ENCODE measurements at places on chromosomes 11 and 22. TPM values are rescaled to one million over a fixed set of nuclear protein-coding genes. Genes with fewer than 3 reads are reported as not detected.

OLFML1 gene
- total RNA-seq, result 2.8 TPM

RAB39A gene
- 0.77 TPM for total RNA-seq

KRTAP5-8 gene
- total RNA-seq, result 0.35 TPM

TBC1D10A gene
- 34.3 TPM for total RNA-seq

COMMD9 gene
- 55.9 TPM for total RNA-seq

MYOD1 gene
- total RNA-seq, result not detected

DNA sequence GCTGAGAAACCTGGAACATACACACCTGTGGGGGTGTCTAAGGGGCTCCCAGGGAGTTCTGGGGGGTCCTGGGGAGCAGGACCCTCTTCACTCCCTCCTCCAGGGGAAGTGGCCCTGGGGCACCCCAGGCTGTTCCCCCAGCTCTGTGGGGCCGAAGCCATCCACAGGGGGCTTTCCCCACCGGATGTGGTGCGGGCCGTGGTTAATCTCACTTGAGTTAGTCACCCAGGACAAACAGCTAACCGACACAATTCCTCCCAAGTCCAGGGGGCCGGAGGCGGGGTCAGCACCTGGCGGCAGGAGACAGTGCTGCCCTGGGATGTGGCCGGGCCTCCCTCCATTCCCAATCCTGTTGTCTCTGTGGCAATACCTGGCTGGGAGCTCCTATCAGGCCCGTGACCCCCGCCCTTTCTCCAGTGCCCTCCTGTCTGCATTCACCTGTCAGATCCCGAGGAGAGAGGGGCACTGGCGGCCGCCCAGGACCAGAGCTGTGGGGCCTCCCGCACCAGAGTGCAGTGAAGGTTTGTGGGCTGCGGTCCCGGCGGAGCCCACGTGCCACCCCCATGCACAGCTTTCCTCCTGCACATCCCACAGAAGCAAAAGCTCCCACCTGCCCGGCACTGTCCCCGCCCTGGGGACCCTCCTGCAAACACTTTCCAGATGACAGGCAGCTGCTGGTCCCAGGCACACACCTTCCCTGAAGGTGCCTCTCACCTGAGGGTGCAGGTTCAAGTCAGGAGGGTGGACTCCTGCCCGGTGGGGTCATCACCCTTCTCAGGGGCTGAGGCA lies 5.2 kb upstream of the MUC5AC start:
- no peaks in the 10 kb centered on the region for H3K27me3 ChIP-seq
- H3K4me1 ChIP-seq, result no peaks in the 10 kb centered on the region
- no peak overlapping the region for H3K4me3 ChIP-seq
- no peak for DNase-seq

DNA sequence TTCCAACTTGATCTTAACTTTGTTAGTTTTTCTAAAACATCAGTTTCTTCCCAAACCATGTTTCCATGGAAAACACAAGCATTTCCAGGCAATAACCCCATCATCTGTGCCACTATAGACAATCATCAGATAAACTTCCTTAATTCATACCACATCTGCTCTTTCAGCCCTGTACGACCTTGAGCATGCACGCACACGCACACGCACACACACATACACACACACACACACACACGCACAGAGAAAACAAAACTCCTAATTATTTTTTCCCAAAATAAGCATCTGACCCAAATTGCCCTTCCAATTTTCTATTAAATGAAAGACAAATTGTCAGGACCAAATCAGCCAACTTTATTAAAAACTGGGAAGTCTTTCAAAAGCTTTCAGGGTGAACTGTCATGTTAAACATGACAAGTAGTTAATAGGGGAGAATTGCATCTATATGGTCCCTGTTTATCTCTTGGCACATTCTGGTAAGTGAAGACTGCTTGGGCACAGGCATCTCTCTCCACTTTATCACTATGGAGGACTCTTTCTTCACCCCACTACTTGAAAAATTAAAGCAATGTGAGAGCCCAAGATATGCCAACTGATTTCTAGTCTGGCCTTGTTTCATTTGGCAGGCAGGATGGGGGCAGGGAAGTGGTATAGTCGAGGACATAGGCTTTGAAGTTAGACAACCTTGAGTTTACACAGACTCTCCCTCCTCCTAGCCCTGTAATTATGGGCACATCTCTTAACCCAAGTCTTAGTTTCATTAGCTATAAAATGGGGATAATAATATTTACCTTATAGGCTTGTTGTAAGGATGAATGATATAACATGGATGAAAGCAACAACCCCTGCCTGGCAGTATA lies 15.1 kb downstream of the ADM start:
- H3K4me3 ChIP-seq, result no peak overlapping the region
- no peaks in the 10 kb centered on the region for H3K4me1 ChIP-seq
- H3K36me3 ChIP-seq, result no peaks in the 10 kb centered on the region
- DNase-seq, result no peak
- no peak overlapping the region for H3K27ac ChIP-seq

DNA sequence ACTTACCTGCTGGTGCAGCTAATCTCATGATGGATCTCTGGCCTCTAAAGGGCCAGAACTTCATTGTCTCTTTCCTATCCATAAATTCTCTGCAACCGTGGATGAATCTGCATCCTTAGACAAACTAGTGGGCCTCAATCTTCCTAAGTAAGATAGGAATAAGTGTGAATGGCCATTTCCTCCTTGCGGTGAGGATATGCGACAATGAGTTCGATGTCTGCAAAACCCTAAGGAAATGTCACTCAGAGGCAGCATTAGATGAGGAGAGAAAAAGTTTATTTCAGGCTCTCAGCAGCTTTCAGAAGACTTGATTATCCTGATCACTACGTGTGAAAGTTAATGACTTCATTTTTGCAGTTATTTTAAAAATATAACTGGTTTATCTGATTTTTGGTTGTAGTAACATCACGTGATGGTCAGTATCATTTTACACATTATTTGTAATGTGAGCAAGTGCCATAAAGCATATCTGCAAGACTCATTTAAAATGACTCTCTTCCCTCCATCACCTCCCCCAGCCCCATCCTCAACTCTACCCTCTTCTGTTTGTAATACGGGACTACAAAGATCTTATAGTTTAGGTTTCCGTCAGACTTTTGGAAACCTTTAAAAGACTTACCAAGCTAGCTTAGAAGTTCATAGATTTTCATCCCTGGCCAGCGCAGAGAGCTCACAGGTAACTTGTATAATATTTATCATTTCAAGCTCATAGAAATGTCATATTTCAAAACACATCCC lies 10.2 kb downstream of the GRAP2 start:
- H3K27me3 ChIP-seq, result peaks cover 4% of the 10 kb centered on the region
- H3K4me3 ChIP-seq, result no peak overlapping the region
- H3K36me3 ChIP-seq, result no peaks in the 10 kb centered on the region

GRCh38 chr11:565921-566509 lies 5.2 kb downstream of the RASSF7 start:
- no peak overlapping the region for H3K27ac ChIP-seq
- peaks cover 10% of the 10 kb centered on the region for H3K4me1 ChIP-seq
- H3K4me3 ChIP-seq, result no peak overlapping the region
- no peaks in the 10 kb centered on the region for H3K36me3 ChIP-seq
- no peaks in the 10 kb centered on the region for H3K27me3 ChIP-seq
- DNase-seq, result no peak

DNA sequence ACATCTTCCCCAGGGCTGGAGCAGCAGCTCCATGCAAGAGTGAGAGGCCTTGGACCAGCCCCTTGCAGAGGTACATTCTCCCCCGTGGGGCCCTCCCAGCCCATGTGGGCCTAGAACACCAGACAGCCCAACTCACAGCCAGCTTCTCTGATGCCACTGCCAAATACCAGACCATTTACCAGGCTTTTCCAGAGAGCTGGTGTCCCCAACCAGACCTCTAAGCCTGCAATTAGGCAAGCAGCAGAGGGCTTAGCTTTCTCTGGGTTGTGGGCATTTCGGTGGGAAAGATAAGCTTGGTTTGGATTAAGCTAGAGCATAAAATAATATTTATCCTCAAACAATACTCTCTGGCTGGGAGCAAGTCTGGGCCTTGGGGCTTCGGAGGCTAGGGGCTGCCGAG lies 75.6 kb downstream of the TP53I11 start:
- H3K4me3 ChIP-seq, result no peak overlapping the region
- H3K36me3 ChIP-seq, result no peaks in the 10 kb centered on the region
- H3K27me3 ChIP-seq, result no peaks in the 10 kb centered on the region
- no peak overlapping the region for H3K27ac ChIP-seq
- DNase-seq, result no peak

- H3K27ac ChIP-seq, result no peak overlapping the region
- no peak for DNase-seq
- H3K36me3 ChIP-seq, result no peaks in the 10 kb centered on the region
- H3K4me1 ChIP-seq, result no peaks in the 10 kb centered on the region
These were observed 629.5 kb downstream of the BRD1 start for GRCh38 chr22:49197986-49198704.

GRCh38 chr11:73597336-73597955 lies 466 bp downstream of the FAM168A start:
- no peaks in the 10 kb centered on the region for H3K36me3 ChIP-seq
- H3K27me3 ChIP-seq, result no peaks in the 10 kb centered on the region
- peak overlapping the region; percentile 79 for H3K4me3 ChIP-seq

DNA sequence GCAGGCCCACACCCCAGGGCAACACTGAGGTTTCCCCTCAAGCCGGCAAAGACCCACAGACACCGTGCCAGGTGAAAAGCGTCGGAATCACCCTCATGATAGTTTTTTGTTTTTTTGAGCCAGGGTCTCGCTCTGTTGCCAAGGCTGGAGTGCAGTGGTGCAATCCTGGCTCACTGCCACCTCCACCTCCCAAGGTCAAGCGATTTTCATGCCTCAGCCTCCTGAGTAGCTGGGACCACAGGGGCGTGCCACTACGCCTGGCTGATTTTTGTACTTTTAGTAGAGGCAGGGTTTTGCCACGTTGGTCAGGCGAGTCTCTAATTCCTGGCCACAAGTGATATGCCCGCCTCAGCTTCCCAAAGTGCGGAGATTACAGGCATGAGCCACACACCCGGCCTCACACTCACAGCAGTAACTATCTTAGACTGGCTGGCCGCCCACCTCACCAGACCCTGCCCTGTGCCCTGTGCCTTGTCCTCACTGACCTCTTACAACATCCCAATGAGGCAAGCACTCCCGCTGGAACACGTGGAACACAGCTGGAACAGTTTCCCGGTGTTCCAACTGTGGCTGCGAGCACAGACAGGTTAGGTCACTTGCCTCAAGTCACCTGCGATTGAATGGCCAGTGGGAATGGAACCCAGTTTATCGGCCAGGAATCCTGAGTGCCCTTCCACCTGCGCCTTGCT lies 21.1 kb downstream of the LRRC10B start:
- no peaks in the 10 kb centered on the region for H3K27me3 ChIP-seq
- H3K4me3 ChIP-seq, result no peak overlapping the region
- no peak overlapping the region for H3K27ac ChIP-seq
- peaks cover 18% of the 10 kb centered on the region for H3K4me1 ChIP-seq
- DNase-seq, result no peak

- no peak for DNase-seq
- H3K27me3 ChIP-seq, result no peaks in the 10 kb centered on the region
- H3K27ac ChIP-seq, result no peak overlapping the region
- no peak overlapping the region for H3K4me3 ChIP-seq
- peaks cover 3% of the 10 kb centered on the region for H3K4me1 ChIP-seq
These were observed 56.0 kb downstream of the PACS1 start for GRCh38 chr11:66126064-66126463.

GRCh38 chr22:47095395-47096122 lies 333.1 kb downstream of the TBC1D22A start:
- H3K4me1 ChIP-seq, result no peaks in the 10 kb centered on the region
- no peaks in the 10 kb centered on the region for H3K27me3 ChIP-seq
- H3K4me3 ChIP-seq, result no peak overlapping the region
- DNase-seq, result no peak
- H3K36me3 ChIP-seq, result no peaks in the 10 kb centered on the region

DNA sequence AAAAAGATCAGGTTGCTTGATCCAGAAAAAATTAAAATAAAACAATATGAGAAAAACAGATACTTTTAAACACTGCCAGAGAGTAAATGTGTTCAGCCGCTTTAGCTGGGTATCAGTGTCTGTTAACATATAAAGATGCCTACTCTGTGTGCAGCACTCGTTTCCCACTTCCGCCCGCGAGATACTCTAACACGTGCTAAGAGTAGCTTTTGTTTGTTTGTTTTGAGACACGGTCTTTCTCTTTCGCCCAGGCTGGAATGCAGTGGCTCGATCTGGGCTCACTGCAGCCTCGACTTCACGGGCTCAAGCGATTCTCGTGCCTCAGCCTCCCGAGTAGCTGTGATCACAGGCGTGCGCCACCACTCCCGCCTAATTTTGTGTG lies 531 bp upstream of the MEN1 start:
- H3K4me3 ChIP-seq, result peak overlapping the region; percentile 73
- no peaks in the 10 kb centered on the region for H3K36me3 ChIP-seq
- peak overlapping the region; percentile 61 for H3K27ac ChIP-seq

DNA sequence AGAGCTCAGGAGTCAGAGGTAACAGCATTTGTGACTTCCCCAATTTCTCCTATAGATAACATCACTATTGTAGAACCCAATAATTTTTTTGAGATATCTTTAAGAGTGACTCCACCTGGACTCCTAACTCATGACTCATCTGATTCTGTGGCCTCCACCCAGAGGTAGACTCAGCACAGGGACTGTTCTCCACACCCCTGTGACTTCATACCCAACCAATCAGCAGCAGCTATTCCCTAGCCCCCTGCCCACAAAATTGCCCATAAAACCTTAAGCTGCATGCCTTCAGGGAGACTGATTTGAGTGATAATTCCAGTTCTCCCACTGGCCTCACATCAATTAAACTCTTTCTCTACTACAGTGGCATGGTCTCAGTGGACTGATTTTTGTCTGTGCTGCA lies 475.4 kb upstream of the FAT3 start:
- DNase-seq, result no peak
- H3K27me3 ChIP-seq, result no peaks in the 10 kb centered on the region
- H3K36me3 ChIP-seq, result no peaks in the 10 kb centered on the region
- no peaks in the 10 kb centered on the region for H3K4me1 ChIP-seq
- H3K4me3 ChIP-seq, result no peak overlapping the region

DNA sequence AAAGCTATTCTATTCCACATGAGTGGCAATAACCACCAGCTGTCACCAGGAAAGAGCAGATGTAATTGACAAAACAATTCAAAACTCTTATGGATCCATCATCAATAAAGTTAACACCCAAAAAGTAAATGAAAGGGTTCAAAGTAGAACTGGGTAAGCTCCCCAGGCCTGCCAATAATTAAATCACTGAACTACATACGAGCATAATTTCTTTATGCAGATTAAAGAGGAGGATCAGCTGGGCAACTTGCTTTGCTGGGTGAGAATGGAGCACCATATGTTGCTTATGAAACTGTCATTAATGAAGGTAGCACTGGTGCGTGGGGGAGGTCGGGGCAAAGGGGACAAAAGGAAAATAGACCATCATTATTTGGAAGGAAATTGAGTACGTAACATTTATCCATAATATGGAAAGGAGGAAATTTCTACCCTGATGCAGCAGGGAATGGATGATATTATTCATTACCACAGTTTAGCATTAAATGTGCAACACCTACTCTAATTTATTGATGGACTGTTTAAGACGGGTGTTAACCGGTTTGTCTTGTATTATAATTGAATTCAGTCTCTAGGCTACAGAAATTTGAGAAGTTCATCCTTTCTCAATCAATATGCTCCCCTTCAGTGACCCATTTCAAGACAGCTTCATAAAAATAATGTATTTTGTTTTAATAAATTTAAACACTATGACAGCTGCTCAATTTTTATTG lies 315.9 kb downstream of the CADM1 start:
- no peak for DNase-seq
- no peak overlapping the region for H3K4me3 ChIP-seq
- H3K36me3 ChIP-seq, result no peaks in the 10 kb centered on the region
- no peaks in the 10 kb centered on the region for H3K4me1 ChIP-seq
- no peaks in the 10 kb centered on the region for H3K27me3 ChIP-seq
